ENCODE measurements at places on chromosomes 12 and 14.

GRCh38 chr12:81300454-81300853 is 222.6 kb downstream of the ACSS3 start:
- DNase-seq: no peak

DNA sequence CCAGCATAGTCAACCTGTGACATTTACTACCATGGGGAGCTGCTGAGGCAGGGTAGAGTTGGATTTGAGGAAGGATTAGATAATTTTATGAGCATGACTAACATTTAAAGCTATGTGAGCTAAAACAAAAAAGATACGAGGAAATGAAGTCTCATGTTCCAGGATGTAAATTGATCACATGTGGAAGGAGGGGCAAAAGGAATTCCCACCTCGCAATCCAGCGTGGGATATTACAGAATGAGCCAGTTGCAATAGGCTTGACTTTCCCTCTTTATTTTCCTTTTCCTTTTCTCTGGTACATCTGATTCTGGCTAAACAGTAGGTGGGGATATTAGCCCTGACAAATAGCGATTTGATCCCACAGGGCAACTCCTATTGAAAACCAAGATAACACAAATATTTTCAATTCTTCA is 214.9 kb upstream of the HMGA2 start:
- DNase-seq: no peak

DNA sequence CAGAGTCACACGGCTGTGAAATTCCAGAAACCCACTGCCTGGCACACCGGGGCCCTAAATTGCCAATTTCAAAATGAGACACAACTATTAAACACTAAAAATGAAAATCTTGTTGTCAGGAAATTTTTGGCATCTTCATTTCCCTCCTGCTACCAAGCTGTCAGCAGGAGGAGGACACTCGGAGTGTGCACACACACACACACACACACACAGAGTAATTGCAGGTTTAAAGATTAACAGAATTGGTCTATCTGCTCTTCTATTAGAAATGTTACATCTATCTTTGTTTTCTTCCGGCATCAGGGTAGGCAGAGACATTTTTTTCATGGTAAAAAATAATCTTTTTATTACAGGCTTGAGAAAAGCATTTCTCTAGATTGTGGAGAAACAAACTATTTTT is 314.2 kb downstream of the EGLN3 start:
- DNase-seq: no peak

DNA sequence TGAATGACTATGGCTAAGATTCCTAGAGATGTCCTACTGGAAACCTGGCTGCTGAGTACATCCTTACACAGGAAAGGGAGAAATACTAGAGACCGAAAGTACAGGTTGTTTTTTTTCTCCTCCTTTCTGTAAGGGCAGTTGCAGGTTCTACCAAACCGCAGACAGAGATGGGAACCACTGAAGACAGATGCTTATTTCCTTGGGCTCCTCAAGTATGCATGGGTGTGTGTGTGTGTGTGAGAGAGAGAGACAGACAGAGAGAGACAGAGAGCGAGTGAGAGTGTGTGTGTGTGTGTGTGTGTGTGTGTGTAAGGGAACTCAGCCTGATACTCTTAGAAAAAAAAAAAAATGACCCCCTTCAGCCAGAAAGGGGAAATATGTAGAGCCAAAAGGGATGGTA is 42.5 kb downstream of the MAP4K5 start:
- DNase-seq: no peak

- no peak for DNase-seq
Measured at GRCh38 chr12:101891462-101891971, 14.1 kb downstream of the DRAM1 start.

DNA sequence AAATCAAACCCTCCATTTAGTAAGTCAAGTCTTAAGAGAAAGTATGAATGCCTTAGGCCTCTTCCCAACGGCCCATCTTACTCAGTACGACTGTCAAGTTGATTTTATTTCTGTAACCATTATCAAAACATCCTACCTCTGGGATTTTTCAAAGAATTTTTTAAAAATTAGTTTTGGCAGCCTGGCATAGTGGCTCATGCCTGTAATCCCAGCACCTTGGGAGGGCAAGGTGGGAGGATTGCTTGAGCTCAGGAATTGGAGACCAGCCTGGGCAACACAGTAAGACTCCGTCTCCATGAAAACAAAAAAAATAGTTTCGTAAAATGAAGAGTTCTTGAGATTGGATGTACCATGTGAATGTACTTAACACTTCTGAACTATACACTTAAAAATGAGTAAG is 4.1 kb downstream of the FGD6 start:
- no peak for DNase-seq

DNA sequence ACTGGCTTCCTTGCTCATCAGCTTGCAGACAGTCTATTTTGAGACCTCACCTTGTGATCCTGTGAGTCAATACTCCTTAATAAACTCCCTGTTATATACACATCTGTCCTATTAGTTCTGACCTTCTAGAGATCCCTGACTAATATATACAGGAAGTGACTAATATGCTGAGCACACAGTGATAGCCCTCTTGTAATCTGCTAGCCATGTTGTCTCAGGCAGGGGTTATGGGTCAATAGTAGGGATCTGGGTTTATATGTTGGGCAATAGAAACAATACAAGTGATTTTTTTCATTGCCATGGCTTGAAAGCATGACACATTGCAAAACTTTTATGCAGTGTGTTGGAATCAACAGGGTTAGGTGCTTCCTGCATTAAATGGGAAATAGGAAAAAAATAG is 562.2 kb downstream of the GALC start:
- no peak for DNase-seq

GRCh38 chr12:74732826-74733225 is 195.2 kb downstream of the ATXN7L3B start:
- no peak for DNase-seq

- no peak for DNase-seq
Measured at GRCh38 chr14:92844204-92844603, 50.1 kb downstream of the GOLGA5 start.

- no peak for DNase-seq
Measured at GRCh38 chr14:51547260-51547659, 104.5 kb upstream of the FRMD6 start.

DNA sequence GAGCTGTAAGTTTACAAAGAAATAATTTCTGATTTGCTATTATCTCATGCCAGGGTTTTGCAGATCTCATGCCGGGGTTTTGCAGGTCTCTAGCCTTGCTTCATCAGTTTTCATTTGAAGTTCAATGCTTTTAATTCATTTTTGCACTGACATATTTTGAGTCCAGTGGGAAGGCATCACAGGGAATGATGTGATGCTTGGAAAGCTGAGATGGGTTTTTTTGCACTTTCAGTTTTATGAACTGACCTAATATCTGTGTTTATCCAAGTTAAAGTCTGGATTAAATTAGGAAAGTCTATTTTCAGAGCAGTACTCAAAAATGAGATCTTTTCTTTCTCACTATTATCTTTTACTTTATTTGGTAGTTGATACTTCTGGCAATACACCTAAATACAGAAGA is 23.6 kb upstream of the REP15 start:
- no peak for DNase-seq

DNA sequence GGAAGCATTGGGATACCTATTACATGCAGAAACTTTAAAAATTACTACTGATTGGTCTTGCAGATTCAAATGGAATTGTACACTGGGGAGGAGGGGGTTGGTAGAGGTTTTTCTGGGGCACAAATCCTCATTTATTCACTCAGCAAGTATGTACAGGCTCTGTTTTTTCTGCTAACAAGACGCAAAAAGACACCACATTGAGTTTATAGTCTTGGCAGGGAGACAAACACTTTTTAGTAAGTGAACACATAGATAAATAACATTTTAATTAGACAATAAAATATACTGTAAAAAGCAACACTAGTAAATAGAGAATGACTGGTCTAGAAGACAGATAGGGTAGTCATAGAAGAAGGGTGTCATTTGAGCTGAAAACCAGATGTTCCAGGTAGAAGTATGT is 23.8 kb downstream of the GLIPR1L2 start:
- no peak for DNase-seq

GRCh38 chr14:78697341-78697740 is 527.2 kb downstream of the NRXN3 start:
- no peak for DNase-seq

DNA sequence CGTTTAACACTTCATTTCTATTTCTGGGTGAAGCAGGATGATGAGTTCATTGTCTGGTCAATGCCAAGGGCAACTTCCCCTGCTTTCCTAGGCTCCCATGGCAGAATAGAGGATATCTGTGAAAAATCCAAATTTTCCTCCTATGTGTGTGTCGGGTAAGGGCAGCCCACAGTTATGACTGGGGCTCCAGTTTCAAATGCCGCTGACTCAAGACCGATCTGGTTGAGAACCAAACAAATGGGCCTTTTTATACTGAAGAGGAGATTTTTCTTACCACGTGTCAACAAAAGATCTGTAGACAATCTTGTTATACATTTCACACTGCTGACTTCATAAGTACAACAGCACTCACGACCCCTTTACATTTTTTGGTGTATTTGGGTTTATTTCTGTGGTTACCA is 120.8 kb downstream of the CHST11 start:
- no peak for DNase-seq

- no peak for DNase-seq
Measured at GRCh38 chr12:80766897-80767296, 50.2 kb downstream of the MYF5 start.

DNA sequence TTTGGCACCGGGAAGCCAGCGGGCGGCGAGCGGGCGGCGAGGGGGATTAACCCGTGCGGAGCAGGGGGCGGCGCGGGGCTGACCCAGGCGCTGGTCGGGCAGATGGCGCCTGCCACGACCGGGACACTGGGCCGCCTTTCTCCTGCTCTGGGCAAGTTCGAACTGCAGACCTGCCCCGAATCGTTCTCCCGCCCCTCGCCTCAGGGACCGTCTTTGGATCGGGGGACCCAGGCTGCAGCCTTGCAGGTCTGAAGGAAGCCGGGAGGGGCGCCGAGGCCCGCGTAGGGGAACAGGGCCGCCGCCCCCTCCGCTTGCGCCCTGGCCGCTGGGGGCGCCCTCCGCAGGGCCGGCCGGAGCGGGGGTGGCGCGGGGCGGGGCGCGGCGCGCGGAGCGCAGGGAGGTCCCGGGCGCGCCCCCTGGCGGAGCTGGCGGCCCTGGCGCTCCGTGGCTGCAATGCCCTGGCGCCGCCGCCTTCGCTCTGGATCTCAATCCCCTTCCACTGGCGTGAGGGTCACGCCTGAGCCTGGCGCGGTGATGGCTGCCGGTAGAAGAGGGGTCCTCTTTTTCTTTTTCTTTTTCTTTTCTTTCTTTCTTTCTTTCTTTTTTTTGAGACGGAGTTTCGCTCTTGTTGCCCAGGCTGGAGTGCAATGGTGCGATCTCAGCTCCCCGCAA is 449 bp upstream of the LTBP2 start:
- DNase-seq: peak; percentile 73

- DNase-seq: no peak
Measured at GRCh38 chr12:93793983-93794382, 116.8 kb downstream of the CRADD start.

DNA sequence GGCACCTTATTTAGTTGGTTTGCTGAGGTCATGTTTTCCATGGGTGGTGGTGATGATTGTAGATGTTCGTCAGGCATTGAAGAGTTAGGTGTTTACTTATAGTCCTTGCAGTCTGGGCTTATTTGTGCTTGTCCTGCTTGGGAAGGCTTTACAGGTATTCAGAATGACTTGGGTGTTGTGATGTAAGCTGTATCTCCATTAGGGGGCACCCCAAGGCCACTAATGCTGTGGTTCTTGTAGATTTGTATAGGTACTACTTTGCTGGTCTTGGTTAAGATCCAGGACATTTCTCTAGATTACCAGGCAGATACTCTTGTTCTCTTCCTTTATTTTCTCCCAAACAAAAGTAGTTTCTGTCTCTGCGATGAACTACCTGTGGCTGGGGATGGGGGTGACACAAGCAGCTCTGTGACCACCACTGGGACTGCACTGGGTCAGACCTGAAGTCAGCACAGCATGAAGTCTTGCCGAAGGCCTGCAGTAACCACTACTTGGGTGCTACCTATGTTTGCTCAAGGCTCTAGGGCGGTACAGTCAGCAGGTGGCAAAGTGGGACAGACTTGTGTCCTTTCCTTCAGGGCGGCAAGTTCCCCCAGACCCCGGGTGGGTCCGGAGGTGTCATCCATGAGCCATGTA is 35.8 kb upstream of the FBXO33 start:
- no peak for DNase-seq

GRCh38 chr12:46101485-46101869 is 111.1 kb upstream of the SCAF11 start:
- no peak for DNase-seq

GRCh38 chr12:106790020-106790419 is 15.5 kb downstream of the RIC8B start:
- DNase-seq: no peak

- DNase-seq: no peak
Measured at GRCh38 chr12:5571115-5571514, 139.2 kb downstream of the NTF3 start.

GRCh38 chr14:31884776-31885379 is 192.2 kb upstream of the ARHGAP5 start:
- DNase-seq: no peak

DNA sequence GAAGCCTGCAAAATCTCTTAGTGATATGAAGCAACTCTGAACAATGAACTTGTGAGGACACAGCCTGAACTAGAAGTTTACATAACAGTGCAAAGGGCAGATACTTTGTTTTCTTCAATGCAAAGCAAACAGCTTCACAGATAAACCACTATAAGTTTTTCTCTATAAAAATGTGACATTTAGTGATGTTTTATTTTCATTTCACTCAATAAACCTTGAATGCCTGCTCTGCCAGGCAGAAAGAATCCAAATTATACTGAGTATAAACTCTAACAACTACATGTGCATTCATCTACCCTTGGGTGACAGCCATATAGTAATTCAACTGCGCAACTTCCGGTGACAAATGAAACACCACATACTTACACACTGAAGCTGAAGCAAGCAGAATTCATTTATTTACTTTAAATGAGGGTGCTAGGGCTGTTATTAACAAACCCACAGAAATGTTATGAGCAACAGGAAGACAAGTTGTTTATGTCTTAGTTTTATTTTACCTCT is 10.3 kb downstream of the DCP1B start:
- no peak for DNase-seq

DNA sequence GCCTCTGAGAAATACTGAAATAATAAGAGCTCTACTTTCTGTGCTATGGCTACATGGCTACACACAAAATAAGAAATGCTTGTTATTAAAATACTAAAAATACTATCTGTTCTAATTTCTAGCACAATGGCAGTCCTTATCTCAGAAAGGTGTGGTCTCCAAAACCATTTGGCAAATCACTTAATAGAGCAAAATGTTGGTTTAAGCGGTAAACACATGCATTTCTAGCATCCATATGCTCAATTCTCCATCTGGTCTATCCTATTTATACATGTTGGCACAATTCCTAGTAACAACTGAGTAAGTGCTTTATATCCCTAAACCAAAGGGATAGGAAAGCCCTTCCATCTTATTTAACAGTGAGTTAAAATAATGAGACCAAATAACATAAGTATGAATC is 107.0 kb downstream of the PAPLN start:
- no peak for DNase-seq

- DNase-seq: peak; percentile 55
Measured at GRCh38 chr12:11649413-11650285, at the start of gene ETV6. TSS of gene ETV6 (plus strand) at chr12:11649674. CDS start at chr12:11650128, 454 bp downstream.
